Activated naive CD4-positive, alpha-beta T cell treated with anti-CD3 and anti-CD28 coated beads, Interleukin-2, amount 50 U/mL, for 16 hours (primary cell): ENCODE measurements at places on chromosomes 11 and 22.

GRCh38 chr22:43580271-43580750 lies 168.5 kb downstream of the MPPED1 start:
- DNase-seq = no peak

GRCh38 chr22:49930596-49931412 lies 12.4 kb downstream of the CRELD2 start:
- peak; percentile 39 for DNase-seq

GRCh38 chr22:36029406-36029755 lies 757 bp upstream of the RBFOX2 start:
- no peak for DNase-seq

GRCh38 chr11:19242179-19242932 lies 1.6 kb upstream of the E2F8 start:
- no peak for DNase-seq

DNA sequence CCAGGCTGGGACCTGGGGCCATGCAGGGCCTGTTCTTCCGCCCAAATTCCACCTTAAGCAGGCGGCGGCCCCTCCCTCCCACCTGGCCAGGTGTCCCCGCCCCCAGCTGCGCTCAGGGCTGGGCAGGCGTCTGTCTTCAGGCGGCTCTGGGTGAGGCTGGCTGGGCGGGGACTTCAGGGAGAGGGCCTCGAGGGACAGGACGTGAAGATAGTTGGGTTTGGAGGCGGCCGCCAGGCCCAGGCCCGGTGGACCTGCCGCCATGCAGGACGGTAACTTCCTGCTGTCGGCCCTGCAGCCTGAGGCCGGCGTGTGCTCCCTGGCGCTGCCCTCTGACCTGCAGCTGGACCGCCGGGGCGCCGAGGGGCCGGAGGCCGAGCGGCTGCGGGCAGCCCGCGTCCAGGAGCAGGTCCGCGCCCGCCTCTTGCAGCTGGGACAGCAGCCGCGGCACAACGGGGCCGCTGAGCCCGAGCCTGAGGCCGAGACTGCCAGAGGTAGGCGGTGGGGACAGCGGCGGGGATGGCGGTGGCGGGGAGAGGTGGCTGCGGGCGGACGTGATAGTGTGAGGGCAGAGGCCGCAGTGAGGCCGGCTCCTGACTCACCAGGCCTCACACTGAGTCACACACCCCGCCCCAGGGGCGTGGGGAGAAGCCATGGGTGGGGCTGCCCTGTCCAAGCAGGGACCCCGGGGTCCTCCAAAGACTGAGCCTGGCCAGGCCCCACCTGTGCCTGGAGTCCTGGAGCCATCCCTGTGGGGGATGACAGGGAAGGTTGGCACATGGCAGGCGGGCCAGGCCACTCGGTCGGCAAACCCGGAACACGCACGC lies at the start of gene PKP3:
TSS of gene PKP3 (plus strand) at position 176 of the 824 bp plus-strand sequence. CDS start at position 260, 84 bp downstream.
- DNase-seq = no peak

DNA sequence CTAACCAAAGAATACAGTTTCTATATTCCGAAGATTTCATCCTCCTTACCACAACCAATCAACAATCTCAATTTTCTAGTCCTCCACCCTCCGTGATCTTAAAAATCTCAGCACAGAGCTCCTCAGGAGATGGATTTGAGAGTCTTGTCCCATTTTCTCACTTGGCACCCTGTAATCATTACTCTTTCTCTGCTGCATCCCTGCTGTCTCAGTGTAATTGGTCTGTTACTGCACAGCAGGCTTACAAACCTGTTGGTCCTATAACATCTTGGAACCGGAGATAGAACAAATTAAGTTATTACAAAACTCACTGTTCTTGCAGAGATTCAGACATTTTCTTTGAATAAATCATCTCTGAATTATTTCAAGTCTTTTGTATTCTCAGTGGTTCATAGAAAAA lies 1227.2 kb downstream of the JRKL start:
- DNase-seq = no peak

GRCh38 chr11:69249311-69250185 lies 44.4 kb upstream of the MYEOV start:
- no peak for DNase-seq

DNA sequence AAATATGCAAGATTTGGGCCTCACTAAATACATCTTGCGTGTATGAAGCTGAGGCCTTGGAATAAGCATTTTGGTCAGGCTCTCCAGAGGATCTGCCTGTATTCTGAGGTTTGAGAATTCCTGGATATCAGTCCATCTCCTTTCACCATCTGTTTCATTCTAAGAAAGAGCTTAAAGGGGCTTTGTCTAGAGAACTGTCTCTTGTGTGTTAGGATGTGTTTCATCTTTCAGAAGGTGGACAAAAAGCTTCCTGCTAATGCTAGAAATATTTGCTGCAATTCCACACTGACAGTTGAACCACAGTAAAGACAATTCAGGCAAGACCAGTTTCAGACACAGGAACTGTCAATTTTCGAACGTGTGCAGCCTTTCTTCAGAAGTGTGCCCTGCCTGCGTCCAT lies 185.4 kb downstream of the DBX1 start:
- DNase-seq = no peak

DNA sequence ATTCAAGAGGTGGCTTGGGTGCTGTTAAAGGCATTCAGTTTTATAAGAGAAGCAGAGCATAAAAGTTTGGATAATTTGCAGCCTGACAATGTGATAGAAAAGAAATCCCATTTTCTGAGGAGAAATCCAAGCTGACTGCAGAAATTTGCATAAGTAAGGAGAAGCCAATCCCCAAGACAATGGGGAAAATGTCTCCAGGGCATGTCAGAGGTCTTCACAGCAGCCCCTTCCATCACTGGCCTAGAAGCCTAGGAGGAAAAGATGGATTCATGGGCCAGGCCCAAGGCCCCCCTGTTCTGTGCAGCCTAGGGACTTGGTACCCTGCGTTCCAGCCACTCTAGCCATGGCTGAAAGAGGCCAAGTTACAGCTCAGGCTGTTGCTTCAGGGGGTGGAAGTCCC lies 207.3 kb downstream of the METTL15 start:
- DNase-seq = no peak

- DNase-seq = no peak
These were observed 190.4 kb downstream of the MIAT start for GRCh38 chr22:26847816-26848215.

DNA sequence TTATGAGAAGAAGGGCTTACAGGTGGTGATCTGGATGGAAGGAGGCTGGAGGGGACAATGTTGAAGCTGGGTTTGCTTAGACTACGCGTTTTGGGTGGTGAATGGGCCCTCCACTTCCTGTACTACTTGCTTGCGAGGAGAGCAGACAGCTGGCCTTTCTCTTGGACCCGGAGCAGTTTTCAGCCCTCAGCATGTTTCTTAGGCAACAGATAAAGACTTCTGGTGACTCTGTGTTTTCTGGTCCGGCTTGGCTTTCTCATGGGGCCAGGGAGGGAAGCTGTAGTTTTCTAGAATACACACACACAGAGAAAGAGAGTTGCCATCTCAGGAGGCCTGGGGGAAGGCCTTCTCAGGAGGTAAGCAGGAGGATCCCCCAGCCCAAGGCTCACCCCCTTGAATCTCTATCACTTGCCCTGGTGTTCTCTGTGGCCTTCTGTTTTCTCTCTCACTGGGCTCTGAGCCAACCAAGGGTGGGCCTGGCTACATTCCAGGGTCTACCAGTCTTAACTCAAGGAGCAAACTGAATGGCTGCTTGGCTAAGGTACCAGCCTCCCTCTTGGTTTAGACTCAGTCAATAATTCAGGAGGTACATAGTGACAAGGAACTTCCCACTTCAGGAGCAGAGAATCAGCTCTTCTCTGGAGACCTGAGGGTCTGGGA lies 2.4 kb downstream of the CCS start:
- DNase-seq = no peak

DNA sequence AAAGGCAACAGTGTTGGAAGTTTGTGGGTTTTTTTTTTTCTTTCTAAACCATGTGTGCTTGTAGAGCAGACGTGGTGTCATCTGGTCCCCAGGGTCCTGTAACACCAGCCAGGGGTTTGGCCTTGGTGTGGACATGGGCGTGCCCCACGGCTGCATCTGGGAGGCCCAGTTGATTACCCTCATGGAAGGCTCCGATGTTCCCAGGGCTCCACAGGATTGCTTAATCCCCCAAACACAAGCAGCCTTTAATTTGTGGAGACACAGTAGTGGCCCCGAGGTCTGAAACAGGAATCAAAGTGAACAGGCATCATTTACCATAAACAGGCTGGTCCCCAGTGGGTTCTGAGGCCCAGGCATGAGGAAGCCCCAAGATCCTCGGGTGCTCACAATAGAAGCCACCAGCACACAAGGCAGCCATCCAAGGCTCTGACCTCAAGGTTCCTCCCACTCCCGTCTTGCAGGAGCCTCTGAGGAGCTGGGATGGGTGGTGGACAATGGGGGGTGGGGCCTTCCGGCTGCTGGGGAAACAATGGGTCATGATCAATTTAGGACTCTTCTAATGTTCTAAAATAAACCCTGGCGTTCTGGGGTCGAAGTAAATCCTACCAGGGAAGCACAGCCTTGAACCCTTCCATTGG lies 115.0 kb upstream of the CD82 start:
- no peak for DNase-seq

DNA sequence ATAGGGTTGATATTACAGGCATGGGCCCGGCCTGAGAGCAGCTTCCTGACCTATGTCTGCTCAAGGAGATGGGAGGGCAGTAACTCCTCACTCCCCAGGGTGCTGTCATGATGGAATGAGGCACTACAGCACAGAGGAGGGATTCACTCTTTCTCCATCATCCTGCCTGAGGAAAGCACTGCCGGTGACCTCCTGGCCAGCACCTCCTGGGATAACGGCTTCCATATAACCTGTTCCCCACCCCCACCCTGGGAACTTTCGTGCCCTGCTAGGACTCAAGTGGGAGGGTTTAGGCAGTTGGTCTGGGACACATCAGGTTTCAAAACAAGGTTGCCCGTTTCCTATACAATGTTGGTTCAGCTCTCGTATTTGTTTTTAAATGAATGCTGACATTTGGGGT lies 42.7 kb upstream of the MN1 start:
- no peak for DNase-seq
